T-helper 17 cell (primary cell): ENCODE measurements at places on chromosomes 12 and 14.

- no peaks in the 10 kb centered on the region for H3K27me3 ChIP-seq
- H3K4me1 ChIP-seq = peaks cover 2% of the 10 kb centered on the region
- no peak overlapping the region for H3K27ac ChIP-seq
- no peak for DNase-seq
- H3K4me3 ChIP-seq = no peak overlapping the region
- no peaks in the 10 kb centered on the region for H3K36me3 ChIP-seq
Measured at GRCh38 chr14:80215081-80215480, 3.8 kb upstream of the DIO2 start.

DNA sequence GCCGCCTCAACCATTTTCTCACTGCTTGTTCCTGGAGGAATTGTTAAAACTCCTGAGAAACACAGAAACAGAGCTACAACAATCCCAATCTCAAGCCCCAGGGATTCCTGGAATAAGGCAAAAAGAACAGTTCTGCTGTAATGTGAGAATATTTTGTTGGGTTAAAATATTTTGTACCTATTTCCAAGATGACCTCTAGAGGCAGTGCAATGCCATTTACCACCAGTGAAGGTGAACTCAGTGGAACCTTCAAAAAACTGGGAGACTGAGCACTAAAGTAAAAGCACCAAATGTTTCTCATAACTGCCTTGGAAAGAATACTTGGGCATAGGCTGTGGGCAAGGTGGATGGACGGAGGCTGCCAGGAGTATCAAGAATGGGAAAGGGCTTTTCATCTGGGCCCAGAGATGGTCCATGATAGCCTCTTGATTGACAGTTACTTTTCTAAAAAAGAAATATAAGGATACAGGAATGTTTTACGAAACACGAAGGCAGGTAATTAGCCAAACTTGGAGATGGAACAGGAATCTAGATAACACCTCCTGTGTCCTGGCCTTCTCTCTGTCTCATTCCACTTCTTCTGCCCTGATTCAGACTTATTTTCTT, 334.0 kb upstream of the FLRT2 start:
- no peak overlapping the region for H3K4me3 ChIP-seq
- H3K4me1 ChIP-seq = no peaks in the 10 kb centered on the region
- DNase-seq = no peak
- H3K27ac ChIP-seq = no peak overlapping the region

DNA sequence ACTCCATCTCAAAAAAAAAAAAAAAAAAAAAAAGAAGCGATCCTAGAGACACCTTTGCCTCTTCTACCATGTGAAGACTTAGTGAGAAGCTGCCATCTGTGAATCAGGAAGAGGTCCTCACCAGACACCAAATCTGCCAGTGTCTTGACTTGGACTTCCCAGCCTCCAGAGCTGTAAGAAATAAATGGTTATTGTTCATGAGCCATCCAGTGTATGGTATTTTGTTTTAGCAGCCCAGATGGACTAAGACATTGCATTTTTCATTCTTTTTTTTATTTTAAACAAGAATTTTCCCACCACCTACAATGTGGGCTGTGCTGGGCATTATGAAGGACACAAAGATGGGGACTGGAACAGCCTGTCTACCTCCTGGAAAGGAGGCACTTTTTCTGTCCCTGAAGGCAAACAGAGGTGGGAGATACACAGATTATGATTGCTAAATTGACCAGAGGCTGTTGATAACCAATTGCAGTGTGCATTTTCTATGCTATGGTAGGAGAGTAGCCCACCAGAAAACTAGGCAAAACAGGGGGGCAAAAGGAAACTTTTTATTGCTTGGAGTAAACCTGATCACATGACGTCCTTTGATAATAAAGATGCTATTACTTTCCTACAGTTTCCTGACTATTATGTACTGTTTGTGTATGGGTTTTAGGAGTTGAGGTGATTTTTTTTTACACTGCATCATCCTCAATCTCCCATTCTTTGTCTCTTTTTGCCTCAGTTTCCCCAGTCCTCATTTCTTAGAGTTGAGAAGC, 2.8 kb upstream of the C12orf43 start:
- H3K4me3 ChIP-seq = no peak overlapping the region
- peaks cover 15% of the 10 kb centered on the region for H3K4me1 ChIP-seq
- H3K27ac ChIP-seq = peak overlapping the region; percentile 63

GRCh38 chr12:115405471-115405860, 721.5 kb upstream of the TBX3 start:
- no peaks in the 10 kb centered on the region for H3K36me3 ChIP-seq
- no peak for DNase-seq
- no peak overlapping the region for H3K4me3 ChIP-seq

GRCh38 chr12:30692470-30692869, 3.2 kb downstream of the IPO8 start:
- no peaks in the 10 kb centered on the region for H3K27me3 ChIP-seq
- no peak for DNase-seq
- peaks cover 2% of the 10 kb centered on the region for H3K36me3 ChIP-seq
- H3K4me3 ChIP-seq = no peak overlapping the region
- H3K4me1 ChIP-seq = peaks cover 33% of the 10 kb centered on the region

DNA sequence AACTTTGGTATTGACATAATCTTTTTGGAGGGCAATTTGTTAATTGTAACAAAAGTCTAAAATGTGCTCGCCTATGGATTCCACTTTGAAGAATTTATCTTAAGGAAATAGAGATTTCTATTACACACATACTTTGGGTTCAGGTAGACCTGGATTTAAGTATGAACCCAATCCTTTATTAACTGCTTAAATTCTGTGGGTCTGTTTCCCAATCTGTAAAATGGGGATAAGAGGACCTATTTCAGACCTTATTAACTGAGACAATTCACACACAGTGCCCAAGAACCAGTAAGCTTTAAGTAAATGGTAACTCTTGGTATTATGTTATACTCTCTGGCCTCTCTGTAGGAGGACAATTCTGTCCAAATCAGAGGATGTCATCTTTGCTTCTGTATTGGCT, 822 bp upstream of the EIF2B2 start:
- H3K4me1 ChIP-seq = peaks cover 29% of the 10 kb centered on the region
- no peaks in the 10 kb centered on the region for H3K36me3 ChIP-seq
- DNase-seq = no peak
- H3K4me3 ChIP-seq = peak overlapping the region; percentile 97
- peak overlapping the region; percentile 97 for H3K27ac ChIP-seq

- H3K36me3 ChIP-seq = no peaks in the 10 kb centered on the region
- no peaks in the 10 kb centered on the region for H3K4me1 ChIP-seq
- no peak overlapping the region for H3K27ac ChIP-seq
- H3K4me3 ChIP-seq = no peak overlapping the region
- H3K27me3 ChIP-seq = peaks cover 78% of the 10 kb centered on the region
Measured at GRCh38 chr14:33484264-33484663, 466.6 kb downstream of the EGLN3 start.

GRCh38 chr12:48986720-48987291, 8.7 kb downstream of the WNT1 start:
- peaks cover 27% of the 10 kb centered on the region for H3K4me1 ChIP-seq
- peaks cover 50% of the 10 kb centered on the region for H3K27me3 ChIP-seq
- peak overlapping the region; percentile 53 for H3K27ac ChIP-seq
- H3K36me3 ChIP-seq = peaks cover 5% of the 10 kb centered on the region
- DNase-seq = no peak
